ENCODE measurements at places on chromosomes 11 and 22.

DNA sequence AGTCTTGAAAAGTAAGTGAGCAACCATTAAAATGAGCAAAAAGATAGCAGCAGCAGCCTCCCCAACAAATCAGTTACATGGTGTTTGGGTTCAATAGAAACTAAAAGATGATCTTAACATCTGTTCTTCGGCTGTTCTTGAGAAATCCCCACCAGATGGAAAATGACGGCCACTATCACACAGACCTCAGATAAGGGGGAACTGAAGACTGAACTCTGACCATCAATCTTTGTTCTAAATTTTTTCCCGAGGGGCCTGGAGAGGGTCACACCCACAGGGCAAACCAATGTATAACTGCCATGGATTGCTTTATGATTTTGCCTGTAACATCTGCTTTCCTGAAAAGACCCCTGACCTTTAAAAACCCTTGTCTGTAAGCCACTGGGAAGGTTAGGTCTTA lies 624.8 kb upstream of the KIRREL3 start:
- no peak for DNase-seq

DNA sequence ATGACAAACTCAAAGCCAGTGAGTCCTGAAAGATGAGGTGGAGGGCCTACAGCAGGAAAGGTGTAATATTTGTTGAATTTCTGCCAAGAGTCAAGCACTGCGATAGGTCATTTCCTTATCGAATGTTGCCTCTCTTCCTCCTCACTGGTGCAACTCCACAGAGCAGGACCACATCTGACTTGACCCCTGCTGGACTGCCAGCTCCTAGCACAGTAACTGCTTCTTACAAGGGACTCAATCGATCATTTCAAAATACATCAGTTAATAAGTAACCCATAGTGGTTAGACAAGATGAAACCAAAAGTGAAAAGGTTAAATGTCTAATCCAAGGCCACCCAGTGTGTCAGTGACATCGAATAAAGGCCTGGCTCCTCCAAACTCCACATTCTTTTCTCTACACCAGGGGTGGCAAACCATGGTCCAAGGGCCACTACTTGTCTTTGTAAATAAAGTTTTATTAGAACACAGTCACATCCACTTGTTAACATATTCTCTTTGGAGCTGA lies 98.5 kb upstream of the CSNK2A3 start:
- DNase-seq: no peak

GRCh38 chr22:39148026-39148726 lies 4.3 kb downstream of the CBX7 start:
- DNase-seq: no peak

DNA sequence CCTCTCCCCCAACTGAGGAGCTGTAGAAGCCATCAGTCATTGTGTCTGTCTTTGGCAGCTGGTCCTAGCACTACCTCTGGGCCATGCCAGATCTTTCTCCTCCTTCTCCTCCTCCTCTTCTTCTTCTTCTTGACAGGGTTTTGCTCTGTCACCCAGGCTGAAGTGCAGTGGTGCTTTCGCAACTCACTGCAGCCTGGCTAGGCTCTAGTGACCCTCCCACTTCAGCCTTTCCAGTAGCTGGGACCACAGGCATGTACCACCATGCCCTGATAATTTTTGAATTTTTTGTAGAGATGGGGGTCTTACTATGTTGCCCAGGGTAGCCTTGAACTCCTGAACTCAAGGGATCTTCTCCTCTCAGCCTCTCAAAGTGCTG lies 50.1 kb upstream of the SHANK2 start:
- no peak for DNase-seq

DNA sequence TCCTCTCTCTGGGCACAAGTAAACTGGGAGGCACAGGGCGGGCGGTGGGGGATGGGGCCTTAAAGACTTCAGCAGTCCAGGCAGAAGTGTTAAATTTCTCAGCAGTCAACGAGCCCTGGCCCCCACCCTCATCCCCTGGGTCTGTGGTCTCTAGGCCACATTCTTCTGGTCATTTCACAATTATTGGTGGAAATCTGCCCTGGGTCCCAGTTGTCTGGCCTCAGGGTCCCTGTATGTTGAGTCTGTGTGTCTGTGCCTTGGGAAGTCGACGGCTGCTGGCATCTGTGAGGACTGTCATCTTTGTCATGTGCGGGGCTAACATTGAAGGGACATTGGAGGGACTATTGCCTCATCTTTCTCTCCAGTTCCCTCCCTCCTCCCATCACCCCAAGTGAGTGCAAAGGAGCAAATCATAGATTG lies 1.7 kb downstream of the TSPAN18 start:
- no peak for DNase-seq

DNA sequence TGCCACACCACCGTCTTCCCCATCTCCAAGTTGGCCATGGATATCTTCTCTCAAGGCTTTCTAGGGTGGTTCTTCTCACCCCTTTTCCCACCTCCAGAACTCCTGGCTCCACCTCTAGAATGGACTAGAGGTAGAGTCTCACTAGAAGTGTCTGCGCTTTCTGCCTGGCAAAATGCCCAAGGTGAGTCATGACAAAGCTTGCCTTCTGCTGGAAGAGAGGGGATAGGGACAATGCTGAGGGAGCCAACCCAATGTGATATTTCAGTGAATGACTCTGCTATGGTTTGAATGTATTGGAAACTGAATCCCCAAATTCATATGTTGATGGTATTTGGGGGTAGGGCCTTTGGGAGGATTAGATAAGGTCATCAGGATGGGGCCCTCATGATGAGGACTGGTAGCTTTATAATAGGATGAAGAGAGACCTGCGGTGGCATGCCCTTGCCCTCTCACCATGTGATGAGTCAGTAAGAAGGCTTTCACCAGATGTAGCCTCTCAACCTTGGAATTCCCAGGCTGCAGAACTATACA lies 4.1 kb upstream of the CD82 start:
- DNase-seq: no peak

- DNase-seq: no peak
Measured at GRCh38 chr11:4465407-4465806, 16.3 kb downstream of the OR52K2 start.

- no peak for DNase-seq
Measured at GRCh38 chr11:121741761-121742361, 289.1 kb upstream of the SORL1-AS1 start.

DNA sequence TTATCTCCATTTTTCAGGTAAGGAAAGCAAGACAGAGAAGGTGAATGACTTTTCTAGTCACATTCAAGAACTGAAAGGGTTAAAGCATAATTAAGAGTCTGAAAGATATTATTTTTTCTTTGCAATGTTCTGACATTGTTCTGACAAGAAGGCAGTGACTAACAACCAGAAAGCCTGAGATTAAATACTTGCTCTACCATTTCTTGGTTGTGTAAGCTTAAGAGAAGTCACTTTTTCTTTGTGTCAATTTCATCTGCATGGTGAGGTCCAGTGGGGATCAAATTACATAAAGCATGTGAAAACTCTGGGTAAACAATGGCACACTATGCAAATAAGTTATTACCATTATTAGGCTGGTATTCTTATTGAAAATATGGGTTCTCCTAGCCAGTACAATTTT lies 73.7 kb downstream of the PHF21A start:
- DNase-seq: no peak

- DNase-seq: no peak
Measured at GRCh38 chr11:47467357-47467756, 18.4 kb upstream of the RAPSN start.

All from germinal center (tissue), 1 donor.